Parietal lobe (tissue), 2 donors: ENCODE measurements at places on chromosomes 1 and 21. TPM values are rescaled to one million over a fixed set of nuclear protein-coding genes. Genes with fewer than 3 reads are reported as not detected.

The GUCA2A gene
- not detected for total RNA-seq

The CLDN8 gene
- total RNA-seq: not detected

The MXRA8 gene
- total RNA-seq: 9.1 TPM

The CELA2A gene
- not detected for total RNA-seq

The EYA3 gene
- total RNA-seq: 22.2 TPM
